ENCODE measurements at places on chromosomes 11 and 22.
A peak's percentile ranks its signal among the peaks of the same experiment; 100 is the strongest.

GRCh38 chr11:116955949-116956348, 118.5 kb upstream of the APOA1 start:
- no peak for DNase-seq

DNA sequence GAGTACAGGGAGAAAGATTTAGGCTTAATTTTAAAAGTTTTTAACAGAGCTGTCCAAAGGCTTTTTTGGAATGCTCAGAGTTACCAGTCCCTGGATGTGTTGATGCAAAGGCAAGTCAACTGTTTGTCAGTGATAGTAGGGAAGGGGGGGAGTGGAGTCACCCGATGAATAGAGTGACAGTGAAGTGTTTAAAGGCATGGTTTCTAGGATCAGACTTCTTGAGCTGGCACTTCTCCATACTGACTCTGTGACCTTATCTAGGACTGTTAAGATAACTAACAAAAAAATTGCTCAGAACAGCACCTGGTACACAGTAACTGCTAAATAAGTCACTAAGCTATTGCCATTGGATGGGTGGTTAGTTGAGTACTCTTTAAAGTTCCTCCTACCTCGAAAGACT, 11.3 kb upstream of the RAG2 start:
- DNase-seq, result no peak

- DNase-seq, result no peak
Measured at GRCh38 chr11:128045094-128045725, 542.1 kb downstream of the ETS1 start.

GRCh38 chr11:68541116-68541515, 80.6 kb downstream of the PPP6R3 start:
- DNase-seq, result no peak

DNA sequence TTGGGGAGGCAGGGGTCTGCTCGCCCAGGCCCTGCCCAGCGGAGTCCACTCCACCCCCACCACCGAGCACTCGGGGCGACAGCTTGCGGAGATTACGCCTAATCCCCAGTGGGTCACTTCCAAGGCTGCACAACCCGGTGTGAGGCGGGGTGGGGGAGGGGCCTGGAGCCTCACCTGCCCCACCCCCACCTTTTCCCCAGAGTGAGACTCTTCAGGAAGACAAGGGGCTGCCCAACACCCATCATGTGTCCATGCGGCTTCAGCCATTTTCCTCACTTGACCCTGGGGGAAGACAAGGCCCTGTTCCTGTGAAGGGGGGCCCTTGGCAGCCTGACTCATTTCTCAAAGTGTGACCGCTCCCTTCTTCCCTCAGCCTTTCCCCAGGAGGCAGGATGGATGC, 12.5 kb downstream of the SYNGR1 start:
- no peak for DNase-seq

DNA sequence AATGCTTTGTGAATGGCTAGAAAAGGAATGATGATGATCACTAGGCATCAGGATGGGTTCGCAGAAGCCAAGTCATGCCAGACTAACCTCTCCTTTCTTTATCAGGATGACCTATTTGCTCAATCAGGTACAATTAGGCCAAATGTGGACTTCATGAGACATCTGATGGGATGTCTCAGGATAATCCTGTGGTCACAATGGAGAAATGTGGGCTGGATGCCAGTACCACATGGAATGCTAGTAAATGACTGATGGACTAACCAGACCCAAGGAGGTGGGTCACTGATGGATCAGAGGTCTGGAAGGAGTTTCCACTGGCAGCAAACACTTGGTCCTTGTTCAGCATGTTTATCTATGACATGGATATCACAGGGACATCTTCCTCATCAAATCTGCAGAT, 94.8 kb upstream of the PHOX2A start:
- no peak for DNase-seq

DNA sequence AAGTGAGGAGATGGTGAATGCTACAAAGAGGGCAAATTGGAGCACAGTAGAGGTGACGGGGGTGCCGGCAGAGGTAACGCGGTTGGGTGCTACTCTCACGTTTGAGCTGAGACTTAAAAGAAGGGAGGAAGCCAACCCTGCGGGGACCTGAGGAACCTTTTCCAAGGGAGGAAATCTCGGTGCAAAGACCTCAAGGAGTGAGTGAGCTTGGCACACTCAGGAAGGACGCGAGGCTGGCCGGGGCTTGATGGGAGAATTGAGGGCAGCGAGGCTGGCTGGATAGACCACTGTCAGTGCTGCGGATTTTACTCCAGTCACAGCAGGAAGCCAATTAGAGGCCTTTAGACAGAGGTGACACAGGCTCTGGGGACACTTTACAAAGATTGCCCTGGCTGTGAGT, 25.0 kb downstream of the TSKU start:
- DNase-seq, result no peak

GRCh38 chr11:57932105-57932504, 91.6 kb upstream of the OR9Q1 start:
- no peak for DNase-seq

DNA sequence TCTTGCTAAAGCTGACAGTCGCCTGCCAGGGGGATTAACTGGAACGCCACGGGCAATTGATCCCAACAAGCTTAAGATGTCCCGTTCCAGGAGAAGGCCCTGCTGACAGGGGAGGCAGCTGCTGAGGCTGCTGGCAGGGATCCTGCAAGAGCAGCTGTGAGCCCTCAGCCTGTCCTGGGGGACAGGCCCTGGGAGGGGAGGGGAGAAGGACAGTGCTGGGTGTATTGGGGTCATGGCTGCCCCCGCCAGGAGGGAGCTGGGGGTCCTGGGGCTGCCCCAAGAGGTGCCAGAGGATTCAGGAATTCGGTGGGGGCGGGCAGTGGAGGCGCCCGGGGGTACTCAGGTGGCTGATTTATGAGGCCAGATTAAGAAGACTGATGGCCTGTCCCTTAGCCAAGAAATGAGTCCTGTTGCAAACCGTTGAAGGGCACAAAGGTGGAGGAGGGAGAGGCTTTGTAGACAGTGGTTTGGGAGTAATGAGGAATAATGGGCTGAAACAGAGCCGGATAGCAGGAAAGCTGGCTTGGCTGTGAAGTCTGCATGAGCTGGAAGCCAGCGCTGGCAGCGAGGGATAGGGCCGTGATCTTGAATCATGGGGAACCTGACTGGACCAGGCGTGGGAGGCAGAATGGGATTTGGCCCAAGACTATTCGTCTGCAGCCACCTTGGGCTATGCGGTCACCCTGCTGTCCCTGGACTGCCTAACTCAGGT, 133.5 kb downstream of the CACNA1I start:
- DNase-seq, result no peak

- DNase-seq, result peak; percentile 5
Measured at GRCh38 chr11:17014833-17015626, 816 bp upstream of the PLEKHA7 start.

GRCh38 chr11:34988294-34989255, 72.2 kb downstream of the PDHX start:
- no peak for DNase-seq

DNA sequence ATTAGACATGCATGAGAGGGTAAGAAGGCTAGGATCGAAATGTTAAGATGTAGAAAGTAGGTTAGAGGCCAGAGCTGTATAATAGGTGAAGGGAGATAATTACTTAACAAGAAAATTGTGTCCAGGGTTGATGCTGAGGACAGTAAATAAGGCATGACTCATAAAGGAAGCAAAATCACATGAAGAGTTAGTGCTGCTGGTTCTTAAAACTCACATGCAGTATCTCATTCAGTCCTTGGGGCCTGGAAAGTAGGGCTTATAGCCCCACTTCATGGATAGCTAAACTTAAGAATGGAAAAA, 130.2 kb downstream of the NCAM1 start:
- DNase-seq, result no peak

DNA sequence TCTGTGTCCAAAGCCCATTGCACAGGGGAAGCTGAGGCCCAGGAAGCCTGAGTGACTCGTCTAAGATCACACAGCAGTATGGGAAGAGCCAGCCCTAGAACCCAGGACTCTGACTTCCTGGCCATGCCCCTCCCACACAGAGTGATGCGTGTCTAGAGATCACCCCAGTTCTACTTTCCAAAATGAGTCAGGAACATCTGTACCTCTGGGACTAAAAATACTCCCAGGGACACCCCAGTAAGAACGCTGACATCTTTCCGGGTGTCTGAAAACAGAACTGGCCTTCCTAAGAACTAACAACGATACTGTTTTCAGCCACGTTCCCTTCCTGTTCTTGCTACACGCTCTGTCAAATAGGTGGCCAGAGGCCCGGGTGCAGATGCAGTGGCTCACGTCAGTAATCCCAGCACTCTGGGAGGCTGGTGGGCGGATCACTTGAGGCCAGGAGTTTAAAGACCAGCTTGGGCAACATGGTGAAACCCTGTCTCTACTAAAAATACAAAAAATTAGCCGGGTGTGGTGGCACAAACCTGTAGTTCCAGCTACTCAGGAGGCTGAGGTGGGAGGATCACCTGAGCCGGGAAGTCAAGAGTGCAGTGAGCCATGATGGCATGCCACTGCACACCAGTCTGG, 21.7 kb upstream of the PDGFB start:
- no peak for DNase-seq

- no peak for DNase-seq
Measured at GRCh38 chr22:41234815-41235695, 5.7 kb downstream of the CHADL start.

DNA sequence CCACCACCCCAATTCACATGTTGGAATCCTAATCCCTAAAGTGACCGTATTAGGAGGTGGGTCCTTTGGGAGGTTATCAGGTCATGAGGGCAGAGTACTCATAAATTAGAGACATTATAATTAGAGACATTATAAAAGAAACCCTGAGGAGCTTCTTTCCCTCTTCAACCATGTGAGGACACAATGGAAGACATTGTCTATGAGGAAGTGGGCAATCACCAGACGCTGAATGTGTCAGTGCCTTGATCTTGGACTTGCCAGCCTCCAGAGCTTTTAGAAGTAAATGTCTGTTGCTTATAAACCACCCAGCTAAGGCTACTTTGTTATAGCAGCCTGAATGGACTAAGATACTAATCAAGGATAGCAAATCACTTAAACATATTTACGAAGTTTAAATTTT, 14.8 kb downstream of the GAB2 start:
- DNase-seq, result no peak

DNA sequence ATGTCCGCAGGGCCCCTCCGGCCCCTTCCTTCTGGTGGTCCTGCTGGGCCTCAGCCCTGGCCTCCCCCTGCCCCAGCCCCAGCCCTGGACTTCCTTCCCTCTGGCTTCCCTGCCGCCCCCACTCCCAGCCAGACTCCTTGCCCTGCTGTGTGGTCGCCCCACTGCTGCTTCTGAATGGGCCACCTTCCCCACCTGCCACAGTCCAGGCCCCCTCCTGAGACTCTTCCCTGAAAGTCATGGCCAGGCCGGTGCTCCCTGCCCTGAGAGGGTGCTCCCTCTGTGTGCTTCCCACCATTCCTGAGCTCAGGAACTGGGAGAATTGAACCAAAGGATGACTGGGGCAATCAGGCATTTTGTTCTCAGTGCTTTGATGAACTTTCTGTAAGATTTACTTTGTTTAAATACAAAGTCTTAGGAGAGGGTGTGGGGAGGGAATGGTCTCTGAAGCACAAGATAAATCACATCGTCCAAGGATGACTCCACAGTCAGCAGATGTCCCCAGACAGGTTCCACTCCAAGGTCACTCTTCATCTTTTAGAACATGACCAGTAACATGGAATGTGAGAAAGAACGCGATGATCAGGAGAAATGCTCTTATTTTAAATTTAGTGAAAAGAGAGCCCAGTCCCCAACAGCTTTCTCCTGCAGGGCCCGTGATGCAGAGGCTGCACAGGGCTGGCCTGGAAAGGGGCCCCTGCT, 774 bp downstream of the APOBEC3D start:
- DNase-seq, result no peak

DNA sequence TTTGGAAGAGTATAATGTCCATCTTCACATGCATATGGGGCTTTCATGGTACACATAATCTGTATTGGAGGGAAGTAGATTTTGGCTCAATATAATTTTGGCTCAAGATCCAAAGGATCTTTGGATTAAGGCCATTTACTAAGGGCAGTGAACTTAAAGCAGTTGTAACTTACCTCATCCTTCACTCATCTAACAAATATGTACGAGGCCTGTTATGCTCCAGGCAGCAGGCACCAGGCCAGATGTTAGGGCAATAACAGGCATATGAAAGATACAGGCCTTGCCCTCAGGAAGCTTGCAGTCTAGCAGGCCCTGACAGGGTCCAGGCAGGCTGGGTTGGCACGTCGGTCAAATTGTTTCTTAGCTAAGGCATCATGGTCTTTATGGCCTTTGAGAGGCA, 44.6 kb downstream of the LIF start:
- DNase-seq, result no peak

DNA sequence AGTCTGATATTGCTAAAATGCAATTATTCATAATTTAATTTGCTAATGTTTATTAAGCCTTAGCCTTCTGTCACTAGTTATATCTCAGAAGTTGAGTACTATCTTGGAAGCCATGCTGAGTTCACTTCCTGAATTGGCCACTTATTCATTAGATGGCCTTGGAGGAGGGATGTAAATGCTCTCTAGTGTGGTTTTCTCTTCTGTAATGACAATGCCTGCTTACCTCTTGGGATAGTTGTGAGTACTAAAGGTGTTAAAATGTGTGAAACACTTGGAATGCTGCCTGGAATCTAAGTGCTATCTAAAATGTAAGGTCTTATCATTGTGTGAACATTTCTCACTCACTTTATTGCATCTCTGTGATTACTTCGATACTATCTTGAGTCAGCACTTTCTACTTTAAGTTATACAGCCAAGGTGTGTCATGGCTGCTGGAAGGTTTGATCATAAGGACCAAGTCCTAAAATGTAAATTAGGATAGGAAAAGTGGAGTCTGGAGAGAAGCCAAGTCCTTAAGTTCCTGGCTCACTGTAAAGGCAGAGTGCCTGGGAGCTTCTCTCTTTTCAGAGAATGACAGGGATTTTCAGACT, 12.4 kb downstream of the GLYATL2 start:
- no peak for DNase-seq

DNA sequence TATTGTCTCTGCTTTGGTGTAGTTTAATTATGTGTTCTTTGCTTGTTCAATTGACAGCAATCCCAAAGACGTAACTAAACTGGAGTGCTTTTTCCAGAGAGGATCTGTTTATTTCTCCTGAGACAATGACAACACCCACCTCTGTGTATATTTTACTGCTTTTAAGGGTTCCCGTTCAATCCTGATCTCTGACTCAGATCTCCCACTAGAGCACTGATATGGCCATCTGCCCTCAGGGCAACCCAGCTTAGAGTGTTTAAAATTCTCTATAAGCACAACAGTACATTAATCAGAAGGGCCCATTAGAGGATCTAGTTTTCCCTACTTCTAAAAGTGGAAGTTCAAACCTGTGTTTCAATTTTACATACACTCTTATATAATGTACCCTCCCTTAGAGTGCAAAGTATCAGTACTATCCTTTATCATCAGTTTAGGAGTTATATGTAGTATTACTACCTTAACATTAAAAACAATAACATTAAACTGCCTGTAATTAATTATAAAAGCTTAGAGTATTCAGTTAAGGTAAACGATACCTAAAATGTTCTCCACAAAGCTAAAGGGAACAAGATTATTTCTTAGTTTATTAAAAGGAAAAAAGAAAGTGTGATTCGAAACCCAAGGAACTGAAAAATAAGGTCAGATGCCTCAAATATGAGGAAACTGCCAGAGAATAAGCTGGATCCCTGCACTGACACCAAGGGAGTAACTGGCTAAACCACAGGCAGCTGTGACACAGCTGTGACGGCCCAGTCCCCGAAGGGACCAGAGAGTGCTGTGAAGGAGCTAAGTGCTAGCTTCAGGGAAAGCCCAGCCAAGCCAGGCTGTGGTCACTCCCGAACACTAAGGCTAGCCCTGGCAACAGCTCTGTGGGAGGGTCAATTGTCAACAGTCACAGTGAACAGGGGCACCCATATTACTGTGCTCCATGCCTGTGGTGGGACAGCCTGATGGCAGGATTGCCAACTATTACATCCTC, 15.2 kb downstream of the UFD1 start:
- DNase-seq, result no peak

- DNase-seq, result no peak
Measured at GRCh38 chr11:35531246-35531645, 5.8 kb upstream of the PAMR1 start.

All from neuronal stem cell (in vitro differentiated cells).